Amniotic stem cell (primary cell): ENCODE measurements at places on chromosomes 11 and 22.

GRCh38 chr22:39184586-39185577, 32.4 kb upstream of the CBX7 start:
- DNase-seq: no peak

DNA sequence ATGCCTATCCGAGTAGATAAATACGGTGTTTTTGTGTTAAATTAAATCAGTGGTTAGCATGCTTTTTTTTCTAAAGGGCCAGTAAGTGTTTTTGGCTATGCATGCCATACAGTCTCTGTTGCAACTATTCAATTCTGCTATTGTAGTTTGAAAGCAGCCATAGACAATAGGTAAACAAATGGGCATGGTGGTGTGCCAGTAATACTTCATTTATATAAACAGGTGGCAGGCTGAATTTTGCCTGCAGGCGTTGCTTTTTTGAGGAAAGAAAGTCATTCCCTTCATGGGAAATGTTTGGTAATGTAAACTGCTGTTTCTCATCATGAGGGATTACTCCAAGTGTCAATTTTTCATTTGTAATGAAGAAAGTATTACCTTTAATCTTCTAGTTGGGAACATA, 106.5 kb downstream of the TMEM135 start:
- no peak for DNase-seq

DNA sequence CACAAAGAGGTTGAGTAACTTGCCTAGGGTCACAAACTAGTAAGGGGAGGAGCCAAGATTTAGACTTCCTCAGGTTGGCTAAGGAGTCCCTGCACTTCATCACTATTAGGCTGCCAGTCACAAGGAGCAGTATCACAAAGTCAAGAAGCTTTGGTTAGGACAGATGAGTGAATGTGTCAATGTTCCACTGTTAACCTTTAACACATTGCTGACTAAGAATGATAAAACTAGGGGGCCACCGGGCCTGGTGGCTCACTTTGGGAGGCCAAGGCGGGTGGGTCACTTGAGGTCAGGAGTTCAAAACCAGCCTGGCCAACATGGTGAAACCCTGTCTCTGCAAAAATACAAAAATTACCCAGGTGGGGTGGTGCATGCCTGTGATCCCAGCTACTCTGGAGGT, 32.0 kb downstream of the TMEM123 start:
- no peak for DNase-seq

DNA sequence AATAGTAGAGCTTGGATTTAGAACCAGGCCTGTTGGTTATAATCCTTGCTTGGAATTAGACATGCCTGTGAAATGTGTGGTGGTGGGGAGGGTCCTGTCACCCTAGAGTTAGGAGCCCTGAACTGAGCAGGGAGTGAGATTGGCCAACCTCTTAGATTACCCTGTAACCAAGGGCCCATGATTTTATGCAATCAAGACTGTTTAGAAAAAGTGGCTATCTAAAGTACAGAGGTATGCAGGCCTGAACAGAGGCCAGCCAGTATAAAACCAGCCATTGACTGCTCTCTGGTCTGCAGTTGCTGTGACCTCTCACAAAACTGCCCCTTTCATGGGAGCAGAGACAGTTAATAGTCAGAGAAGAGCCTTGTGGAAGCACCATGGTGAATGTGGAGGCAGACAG, 36.2 kb downstream of the SERPINH1 start:
- DNase-seq: no peak

DNA sequence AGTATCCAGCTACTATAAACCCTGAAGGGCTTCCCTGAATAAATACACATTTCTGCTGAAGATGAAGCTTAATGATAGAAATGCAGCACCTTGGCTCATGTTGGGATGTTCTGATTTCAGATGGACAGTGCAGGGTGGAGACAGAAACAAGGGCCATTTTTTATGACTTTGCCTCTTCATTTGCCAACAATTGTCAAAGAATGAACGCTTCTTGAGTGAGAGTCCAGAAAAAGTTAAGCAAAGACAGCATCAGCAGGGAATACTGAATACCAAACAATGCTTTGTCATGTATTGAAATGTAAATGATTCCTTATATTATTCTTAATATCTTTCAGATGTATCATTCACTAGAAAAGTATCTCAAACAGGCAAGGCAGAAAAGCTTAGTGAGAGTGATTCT, 84.9 kb downstream of the TRPC6 start:
- DNase-seq: no peak

DNA sequence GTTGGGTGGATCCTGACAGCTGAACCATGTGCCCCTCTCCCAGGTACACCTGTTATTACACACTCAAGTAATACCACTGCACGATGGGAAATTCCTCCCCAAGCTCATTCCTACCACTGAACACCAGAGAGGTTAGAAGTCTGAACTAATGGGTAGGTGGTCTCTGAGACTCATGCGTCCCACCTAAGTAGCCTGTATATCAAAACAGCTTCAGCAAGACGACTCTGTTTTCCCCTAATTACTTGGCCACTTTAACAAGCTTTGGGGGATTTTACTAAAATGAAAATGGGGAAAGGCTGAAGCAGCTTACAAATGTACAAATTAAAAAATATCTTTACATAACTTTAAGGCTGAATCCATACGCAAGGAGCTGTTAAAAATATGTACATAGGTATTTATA, 29.4 kb downstream of the LGR4 start:
- DNase-seq: no peak

DNA sequence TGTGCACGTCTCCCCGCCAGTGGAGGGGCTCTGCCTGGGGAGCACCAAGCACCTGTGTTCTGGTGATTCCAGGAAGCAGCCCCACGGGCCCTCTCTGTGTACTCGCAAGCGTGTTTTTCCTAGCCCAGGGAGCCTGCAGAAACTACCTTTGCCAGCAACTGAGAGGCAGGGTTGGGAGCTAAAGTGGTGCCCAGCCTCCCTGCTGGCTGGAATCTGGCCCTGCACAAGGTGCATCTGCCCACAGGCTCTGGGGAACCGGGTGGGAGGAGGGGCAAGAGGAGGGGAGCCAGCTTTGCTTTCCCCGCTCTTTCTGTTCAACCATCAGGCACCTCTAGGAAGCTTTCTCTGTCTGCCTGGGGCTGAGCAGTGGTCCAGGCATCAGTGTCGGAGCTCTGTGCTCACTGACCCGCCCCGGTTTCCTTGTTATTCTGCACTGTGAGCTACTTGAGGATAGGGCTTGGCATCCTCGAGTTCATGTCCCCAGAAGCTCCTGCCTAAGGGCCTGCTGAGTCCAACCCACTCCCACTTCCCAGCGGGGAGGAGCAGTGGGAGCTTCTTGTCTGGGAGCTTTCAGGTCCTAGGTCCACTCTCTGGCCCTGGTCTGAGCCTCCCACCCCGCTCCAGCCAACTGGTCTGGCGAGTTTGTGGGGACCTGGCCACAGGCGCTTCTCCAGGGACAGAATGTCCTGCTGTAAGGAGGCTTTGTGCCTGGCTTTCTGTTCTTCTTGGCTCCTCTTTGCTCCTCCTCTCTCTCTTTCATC, 14.9 kb downstream of the DAGLA start:
- DNase-seq: no peak

DNA sequence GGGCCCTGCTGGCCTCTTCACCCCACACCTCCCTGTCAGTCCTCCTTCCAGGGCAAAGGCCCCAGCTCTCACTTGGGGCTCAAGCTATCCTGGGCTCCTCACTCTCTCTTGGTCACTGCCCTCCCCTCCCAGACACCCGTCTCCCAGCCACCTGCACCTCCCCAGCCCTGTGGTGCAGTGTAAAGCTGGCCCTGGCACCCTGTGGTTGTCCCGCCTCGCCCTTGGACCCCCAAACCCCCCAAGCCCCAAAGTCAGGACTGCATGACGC, 16.8 kb upstream of the PPARA start:
- no peak for DNase-seq

DNA sequence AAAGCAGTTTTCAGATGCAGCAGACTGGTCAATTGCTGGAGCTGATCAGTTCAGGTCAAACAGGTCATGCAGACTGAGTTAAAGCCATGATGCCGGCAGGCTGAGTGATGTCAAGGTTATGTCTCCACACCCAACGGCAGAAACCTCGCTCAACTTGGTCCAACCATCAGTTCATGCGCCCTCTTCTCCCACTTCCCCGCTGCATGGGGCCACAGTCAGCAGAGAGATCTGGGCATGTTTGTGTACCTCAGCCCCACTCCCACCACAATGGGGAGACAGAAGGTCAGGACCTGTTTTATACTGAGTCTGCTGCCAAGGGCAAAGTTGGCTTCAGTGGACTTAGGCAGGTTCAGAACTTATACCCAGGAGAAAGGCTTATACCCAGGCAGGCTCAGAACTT, 118.7 kb downstream of the TRIM29 start:
- no peak for DNase-seq

GRCh38 chr11:70193411-70194292, 9.4 kb upstream of the FADD start:
- DNase-seq: no peak

GRCh38 chr11:21640491-21640890, 552.4 kb upstream of the ANO5 start:
- DNase-seq: no peak
